Nasal cavity respiratory epithelium epithelial cell of viscerocranial mucosa (primary cell): ENCODE measurements at places on chromosomes 2 and 18. TPM values are rescaled to one million over a fixed set of nuclear protein-coding genes. Genes with fewer than 3 reads are reported as not detected.

Gene PROKR1
- under 0.01 TPM in 1 of 2 replicates, not detected in the other for total RNA-seq

Gene YES1
- total RNA-seq = 162 and 241 TPM in 2 replicates

Gene INHBB
- 0.21 and 0.34 TPM in 2 replicates for total RNA-seq

Gene RAB17
- total RNA-seq = 0.34 and 1.5 TPM in 2 replicates

Gene ACMSD
- not detected in 2 replicates for total RNA-seq

Gene EVA1A
- 5.1 and 8.7 TPM in 2 replicates for total RNA-seq

Gene SLC14A1
- not detected in 2 replicates for total RNA-seq

Gene AP1S3
- total RNA-seq = 70.7 and 87.1 TPM in 2 replicates

Gene UGT1A4
- under 0.01 and 1.8 TPM in 2 replicates for total RNA-seq

Gene C2orf80
- total RNA-seq = not detected in 2 replicates

Gene QPCT
- total RNA-seq = 5.3 and 16.1 TPM in 2 replicates

Gene BOLL
- total RNA-seq = not detected in 2 replicates

Gene ANTXR1
- 4.4 and 19.9 TPM in 2 replicates for total RNA-seq

Gene MALL
- total RNA-seq = 38.3 and 41.1 TPM in 2 replicates
